NCI-H460 (cell line): ENCODE measurements at places on chromosomes 2 and 18.

- DNase-seq = no peak
Observed at GRCh38 chr18:3183103-3183717, 36.6 kb downstream of the MYOM1 start.

- DNase-seq = no peak
Observed at GRCh38 chr2:116706396-116706795, 1108.1 kb upstream of the DDX18 start.

- no peak for DNase-seq
Observed at GRCh38 chr2:154600927-154601494, 97.5 kb upstream of the KCNJ3 start.

GRCh38 chr2:98027538-98027937 lies 31.8 kb upstream of the TMEM131 start:
- DNase-seq = no peak

- no peak for DNase-seq
Observed at GRCh38 chr18:69216321-69216720, 184.4 kb upstream of the DOK6 start.

DNA sequence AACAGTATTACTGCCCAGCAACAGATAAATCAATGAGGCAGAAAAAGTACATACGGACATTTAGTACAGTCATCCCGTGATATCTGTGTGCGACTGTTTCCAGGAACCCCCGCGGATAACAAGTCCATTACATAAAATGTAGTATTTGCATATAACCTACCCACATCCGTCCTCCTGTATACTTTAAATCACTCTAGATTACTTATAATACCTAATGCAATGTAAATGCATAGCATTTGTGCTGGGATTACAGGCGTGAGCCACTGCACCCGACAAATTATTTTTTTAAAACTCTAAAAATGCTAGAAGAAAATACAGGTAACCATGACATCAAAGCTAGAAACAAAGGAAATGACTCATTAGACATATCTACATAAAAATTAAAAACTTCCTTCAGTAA lies 91.6 kb downstream of the FAM161A start:
- DNase-seq = no peak

GRCh38 chr2:31101701-31102100 lies 36.5 kb downstream of the GALNT14 start:
- DNase-seq = no peak

GRCh38 chr2:173419506-173419905 lies 64.8 kb downstream of the CDCA7 start:
- no peak for DNase-seq

DNA sequence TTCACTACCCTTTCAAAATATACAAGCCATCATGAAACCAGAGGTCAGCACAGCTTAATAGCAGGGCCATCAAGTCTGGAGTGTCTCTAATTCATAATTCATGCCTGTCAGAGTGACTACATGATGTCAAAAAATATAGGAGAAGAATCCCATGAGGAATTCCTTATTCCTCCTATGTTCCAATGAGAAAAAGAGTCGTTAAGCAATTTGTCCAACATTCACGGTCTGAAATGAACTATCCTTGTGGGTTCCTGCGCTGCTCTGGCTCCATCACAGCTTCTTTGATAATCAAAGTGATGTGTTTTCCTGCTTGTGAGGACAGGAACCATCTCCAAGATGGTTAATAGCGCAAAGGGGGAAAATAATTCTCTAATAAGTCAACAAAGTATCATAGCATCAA lies 560.4 kb upstream of the KLHL29 start:
- no peak for DNase-seq

DNA sequence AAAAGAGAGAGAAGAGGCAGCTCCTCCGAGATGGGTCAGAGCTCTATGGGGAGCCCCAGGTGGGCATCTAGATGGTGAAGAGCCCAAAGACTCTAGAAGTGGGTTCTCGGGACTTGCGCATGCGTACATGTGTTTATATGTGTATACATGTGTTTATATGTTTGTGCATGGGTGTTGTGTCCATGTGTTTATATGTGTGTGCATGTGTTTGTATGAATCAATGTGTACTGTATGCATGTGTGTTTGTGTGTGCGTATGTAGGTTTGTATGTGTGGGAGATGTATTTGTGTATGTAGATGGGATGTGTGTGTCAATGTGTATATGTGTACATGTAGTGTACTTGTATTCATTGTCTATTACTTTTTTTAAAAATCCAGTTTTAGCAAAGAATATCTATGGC lies 25.6 kb downstream of the DNPEP start:
- no peak for DNase-seq

DNA sequence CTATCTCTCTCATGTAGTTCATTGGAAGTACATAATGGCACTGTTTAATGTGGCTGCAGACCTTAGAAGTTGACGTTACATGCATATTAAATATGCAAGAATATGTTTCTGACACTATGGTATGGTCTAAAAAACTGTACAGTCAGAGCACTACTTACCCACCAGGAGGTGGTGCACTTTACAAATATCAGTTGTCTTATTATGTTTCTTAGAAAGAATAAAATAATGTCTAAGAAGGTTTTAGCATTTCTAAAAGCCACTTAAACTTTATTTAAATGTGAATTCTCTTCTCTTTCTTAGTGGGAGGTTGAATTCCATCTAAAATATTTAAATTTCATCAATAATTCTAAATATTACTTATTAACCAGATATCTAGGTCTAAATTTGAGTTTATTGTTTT lies 4.3 kb downstream of the TMEFF2 start:
- peak; percentile 24 for DNase-seq

DNA sequence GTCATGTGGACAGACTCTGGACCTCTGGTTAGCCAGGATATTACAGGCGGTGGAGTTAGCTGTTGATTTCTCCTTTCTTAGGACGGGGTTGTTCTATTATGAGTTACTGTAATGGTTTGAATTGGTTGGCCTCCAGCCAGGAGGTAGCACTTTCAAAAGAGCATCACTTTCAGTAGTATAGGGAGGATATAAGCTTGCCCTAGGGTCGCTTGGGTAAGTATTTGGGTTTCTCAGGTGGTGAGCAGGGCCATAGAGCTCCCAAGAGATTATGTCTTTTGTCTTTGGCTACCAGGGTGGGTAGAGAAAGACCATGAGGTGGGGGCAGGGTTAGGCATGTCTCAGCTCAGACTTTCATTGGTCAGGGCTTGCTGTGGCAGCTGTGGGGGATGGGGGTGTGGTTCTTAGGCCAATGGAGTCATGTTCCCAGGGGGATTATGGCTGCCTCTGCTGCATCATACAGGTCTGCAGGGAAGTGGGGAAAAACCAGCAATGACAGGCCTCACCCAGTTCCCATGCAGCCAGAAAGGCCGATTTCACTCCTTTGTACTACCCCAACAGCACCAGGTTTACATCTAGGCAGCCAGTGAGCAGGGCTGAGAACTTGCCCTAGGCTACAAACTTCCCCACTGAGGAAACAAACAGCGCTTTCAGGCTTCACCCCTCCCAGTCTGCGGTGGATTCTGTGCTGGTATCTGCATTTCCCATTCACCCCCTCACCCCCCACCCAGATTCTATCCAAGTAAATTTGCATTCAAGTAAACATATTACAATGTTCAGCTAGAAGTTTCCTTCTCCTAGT lies 89.4 kb upstream of the SLC38A11 start:
- DNase-seq = no peak

- no peak for DNase-seq
Observed at GRCh38 chr2:149596471-149596870, 8.9 kb upstream of the MMADHC start.

GRCh38 chr2:11344342-11344955 lies at the start of gene ROCK2:
Gene ROCK2 (minus strand): TSS chr2:11344636. CDS start chr2:11344136, 500 bp downstream.
- peak; percentile 75 for DNase-seq

- no peak for DNase-seq
Observed at GRCh38 chr18:11163665-11164064, 14.3 kb upstream of the PIEZO2 start.

DNA sequence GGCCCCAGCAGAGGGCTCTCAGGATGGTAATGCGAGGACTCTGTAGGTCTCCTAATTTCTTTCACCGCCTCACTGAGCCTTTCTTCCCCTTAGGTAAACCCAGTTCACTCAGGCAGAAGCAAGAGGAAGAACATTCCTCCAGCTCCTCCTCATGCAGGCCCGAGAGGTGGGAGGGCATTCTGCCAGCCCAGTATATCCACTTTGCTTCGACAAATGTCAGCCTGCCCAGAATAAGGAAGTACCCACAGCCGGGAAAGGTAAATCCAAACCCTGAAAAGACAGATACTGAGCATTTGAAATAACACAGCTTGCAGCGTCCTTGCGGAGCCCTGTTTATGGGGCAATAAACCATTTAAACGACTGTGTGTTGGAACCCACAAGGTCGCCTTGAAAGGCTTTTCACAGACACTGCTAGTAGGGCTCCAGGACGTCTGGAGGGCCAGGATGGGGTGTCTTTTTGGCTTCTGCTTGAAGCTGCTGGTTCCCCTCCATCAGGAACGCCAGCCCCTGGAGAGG lies 63.0 kb upstream of the STPG4 start:
- DNase-seq = no peak

DNA sequence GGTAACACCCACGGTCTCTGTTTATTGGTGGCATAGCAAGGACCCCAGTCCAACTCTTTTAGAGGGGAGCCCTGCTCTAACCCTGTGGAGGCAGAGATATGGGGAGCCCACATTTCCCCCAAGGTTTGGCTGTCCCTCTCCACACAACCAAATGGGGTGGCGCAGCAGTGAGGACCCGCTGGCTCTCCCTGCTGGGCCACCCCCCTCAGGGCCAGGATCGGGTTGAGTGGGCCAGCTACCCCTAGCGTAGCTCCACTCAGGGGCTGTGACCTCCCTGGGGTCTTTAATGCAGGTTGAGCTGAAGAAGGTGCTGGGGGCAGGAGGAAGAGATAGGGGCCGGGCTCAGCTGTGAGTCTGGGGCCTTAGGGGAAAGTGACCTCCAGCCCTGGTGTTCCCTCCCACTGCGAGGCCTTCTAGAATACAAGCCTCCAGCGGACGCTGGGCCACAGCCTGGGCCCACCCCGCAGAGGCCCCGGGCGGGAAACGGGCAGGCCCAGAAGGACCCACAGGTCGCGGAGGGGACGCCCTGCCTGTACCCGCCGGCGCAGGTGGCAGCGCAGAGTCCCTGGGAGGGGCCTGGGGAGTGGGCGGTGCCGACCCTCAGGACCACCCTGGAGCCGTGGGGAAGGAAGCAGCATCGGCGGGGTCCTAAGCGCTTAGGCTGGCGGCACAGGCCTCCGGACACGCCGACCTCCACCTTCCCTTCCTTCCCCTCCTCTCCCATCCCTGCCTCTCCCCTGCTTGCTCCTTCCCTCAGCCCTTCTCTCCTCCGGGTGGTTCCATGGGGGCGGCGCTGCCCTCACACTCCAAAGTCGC lies 9.6 kb downstream of the CROCC2 start:
- DNase-seq = no peak

DNA sequence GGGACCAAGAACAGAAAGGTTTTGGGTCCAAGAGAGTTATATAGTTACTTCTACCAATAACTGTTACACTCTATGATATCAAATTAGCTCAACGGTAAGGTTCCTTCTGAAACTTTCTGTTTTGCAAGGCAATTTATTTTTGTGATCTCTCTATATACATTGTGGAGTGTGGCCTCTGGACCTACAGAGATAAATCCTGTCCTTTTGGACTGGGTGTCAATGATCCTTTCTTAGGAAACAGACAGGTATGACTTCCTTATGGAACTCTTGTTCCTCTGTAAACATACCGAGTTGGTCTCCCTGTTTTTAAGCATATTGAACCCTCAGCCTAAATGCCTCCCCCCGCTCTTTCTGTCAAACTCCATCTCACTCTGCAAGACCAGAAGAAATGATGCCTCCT lies 1117.8 kb downstream of the BCL11A start:
- DNase-seq = no peak

GRCh38 chr18:42742969-42743368 lies 372.5 kb downstream of the RIT2 start:
- no peak for DNase-seq

- DNase-seq = no peak
Observed at GRCh38 chr2:195489101-195489500, 167.9 kb upstream of the SLC39A10 start.

- no peak for DNase-seq
Observed at GRCh38 chr2:191650896-191651773, 26.8 kb upstream of the NABP1 start.

DNA sequence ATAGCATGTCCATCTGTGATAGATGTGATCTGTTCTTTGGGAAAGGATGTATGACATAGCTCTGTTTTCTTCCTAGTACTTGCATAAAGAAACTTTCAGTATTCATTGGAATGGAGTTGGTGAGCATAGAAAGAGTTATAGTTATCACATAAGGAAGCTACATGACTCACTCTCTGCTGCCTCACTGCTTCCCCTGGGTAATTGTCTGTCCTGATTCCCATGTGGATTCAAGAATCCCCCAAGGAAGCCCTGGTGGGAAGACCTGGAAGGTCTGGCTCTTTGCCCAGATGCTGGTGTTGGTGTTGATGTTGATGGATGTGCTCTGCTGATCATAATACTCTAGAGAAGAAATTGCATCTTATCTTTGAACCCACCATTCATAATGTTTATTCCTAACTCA lies 60.6 kb downstream of the PTPN4 start:
- peak; percentile 12 for DNase-seq

- no peak for DNase-seq
Observed at GRCh38 chr2:74104839-74105238, 42.9 kb downstream of the BOLA3 start.

GRCh38 chr2:205273148-205273547 lies 409.2 kb upstream of the NRP2 start:
- DNase-seq = no peak

DNA sequence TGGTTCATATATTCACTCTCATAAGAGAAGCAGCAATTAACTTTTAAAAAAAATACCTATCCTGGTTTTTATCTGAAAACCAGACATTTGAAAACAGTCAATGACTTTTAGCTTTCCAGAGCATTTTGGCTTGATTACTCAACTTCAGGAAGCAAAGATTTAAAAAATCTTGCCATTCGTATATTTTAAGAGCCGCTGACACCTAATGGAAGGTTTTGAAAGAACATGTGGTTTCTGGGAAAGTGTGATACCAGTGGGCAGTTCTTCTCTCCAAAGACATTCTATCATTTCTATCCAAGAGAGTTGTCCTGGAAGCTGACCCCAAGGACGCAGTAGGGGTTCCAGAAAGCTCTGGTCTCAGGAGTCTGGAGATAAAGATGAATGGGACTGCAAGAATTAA lies 234.7 kb downstream of the TTC32 start:
- DNase-seq = peak; percentile 19

DNA sequence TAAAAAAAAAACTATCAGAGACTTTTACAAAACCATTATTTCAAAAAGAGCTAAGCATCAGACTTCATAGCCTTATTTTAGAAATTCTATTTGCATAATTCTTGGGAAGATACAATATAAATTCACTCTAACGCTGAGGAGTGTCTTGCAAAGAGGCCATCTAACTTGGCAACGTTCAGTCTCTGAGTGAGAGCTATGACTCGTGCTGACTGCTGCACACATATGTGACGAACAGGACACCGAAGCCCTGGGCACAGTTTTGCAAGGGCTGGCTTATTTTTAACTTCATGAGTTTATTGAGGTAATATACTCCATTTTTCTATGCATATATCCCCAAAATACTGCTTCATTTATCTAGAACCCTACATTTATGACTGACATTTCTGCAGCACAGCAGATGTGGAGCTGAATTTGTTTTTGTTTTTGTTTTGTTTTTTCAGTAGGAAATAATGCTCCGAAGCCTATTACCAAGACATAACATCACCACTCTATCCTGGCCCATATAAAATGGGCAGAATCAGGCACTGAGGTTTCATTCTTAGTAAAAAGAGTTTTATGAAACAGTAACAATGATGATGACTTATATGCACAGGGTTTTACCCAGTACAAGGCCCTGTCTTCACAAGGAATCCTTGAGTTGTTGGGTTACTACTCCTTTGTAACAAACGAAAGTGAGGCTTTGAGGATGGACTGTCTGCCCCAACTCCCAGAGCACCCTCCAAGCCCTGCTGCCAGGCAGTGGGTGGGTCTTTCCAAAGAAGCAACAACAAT lies 68.3 kb downstream of the CRACDL start:
- DNase-seq = no peak

GRCh38 chr2:130918393-130918792 lies 81.7 kb downstream of the ARHGEF4 start:
- DNase-seq = no peak
